ENCODE measurements at places on chromosomes 3 and 15.

DNA sequence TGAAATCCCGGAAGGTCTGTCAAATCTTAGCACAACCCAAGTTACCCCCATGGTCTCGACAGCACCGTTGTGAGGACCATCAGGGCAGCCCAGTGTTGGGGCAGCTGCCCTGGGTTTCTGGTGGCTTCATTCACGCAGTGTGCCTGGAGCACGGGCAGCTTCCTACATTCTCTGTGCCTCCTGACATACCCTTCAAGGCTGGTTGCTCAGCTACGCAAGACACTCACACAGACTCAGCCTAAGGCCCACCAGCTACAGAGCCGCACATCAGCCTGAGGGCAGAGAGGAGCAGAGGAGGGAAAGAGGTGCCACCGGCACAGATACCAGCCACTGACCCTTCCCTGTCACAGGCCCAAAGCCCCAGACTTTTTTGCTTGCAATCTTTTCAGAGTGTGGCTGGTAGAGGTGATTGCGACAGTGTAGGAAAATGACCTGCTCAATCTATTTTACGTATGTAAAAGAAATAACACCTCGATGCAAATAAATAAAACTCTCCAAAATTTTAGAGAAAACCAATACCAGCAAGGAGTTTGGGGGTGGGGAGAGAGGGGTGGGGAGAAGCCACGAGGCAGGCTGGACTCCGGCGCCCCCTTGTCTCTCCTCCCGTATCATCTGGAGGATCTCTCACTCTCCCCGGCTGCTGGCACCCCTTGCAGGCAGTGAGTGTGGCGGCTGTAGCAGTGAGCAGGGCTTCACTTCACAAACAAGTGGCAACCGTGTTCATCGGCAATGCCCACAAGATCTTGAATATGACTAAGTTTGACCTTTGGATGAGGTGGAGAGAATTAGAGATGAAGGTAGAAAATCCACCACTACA, 12.7 kb downstream of the CSPG5 start:
- DNase-seq = no peak

DNA sequence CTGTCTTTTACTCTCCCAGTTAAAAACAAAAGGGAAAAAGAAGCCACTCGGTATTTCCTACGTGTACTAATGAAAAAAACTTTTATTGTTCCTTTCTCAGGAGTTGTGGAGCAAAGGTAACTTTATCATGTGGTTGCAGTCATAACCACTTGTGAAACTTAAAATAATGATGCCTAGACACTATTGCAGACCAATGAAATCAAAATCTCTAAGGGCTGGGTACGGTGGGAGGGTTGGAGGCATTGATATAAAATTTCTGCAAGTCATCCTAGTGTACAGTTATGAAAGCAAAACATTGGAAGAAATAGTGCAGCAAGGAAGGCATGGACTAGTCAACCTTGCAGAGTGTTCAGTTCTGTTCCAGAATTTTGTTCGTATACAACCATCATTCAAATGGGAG, 808.8 kb downstream of the TUSC7 start:
- no peak for DNase-seq

DNA sequence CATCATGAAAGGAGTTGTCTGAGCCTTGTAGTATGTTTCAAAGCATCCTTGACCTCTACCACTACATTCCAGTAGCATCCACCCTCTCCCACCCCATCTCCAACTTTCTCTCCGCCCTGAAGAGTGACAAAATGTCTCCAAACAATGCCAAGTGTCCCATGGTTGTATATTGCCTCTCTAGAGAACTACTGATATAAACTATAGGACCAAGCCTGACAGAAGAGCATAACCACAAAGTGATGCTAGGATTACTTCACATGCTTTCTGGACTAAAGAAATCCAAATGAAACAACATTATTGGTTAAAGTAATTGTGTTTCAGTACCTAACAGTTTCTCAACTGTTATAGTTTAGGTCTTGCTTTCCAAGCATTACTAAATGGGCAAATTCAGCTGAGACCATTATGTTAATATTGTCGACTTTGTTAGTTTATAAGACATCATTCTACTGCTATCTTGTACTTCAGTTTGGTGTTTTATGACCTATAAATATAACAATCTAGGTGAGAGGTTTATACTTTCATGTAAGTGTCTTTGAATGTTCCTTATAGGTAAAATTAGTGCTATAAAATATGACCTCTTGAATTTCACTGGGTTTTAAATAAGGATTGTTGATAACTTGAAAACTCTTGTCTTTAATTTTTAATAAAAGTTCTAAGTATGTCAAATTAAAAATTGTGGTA, 117.4 kb downstream of the SUCNR1 start:
- no peak for DNase-seq

DNA sequence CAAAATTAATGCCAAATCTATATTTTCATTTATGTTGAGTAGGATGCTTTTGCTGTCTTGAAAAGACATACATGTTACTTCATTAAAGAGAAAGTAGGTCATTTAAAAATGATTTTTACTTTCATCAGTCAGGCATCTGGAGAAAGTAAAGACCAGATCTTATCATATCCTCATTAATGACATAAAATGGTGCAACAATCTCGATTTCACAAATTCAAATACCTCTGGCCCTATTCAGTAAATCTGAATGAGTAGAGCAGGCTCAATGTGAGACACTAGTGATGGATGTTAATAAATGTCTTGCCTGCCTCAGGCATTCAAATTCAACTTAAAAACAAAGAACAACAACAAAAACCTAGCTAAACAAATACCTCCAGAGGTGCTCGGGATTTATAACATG, 714.1 kb downstream of the NAALADL2 start:
- DNase-seq = no peak

All from muscle of back (tissue), 13 donors.